Spleen (tissue), 13 donors: ENCODE measurements at places on chromosomes 5 and 9. TPM values are rescaled to one million over a fixed set of nuclear protein-coding genes. Genes with fewer than 3 reads are reported as not detected.
A peak's percentile ranks its signal among the peaks of the same experiment; 100 is the strongest.

DNA sequence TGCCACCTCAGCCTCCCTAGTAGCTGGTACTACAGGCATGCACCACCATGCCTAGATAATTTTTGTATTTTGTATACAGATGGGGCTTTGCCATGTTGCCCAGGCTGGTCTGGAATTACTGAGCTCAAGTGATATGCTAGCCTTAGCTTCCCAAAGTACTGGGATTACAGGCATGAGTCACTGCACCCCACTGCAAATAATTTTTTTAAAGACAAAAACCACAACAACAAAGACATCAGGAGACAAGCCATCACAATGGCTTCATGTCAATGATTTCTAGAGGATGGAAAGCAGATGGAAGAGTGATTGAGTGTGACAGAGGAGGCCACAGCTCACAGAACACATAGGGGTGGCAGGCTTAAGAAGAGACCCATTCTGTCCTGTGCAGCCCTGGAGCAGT, 97.9 kb upstream of the PCSK1 start:
- H3K27ac ChIP-seq, result no peak overlapping the region
- no peaks in the 10 kb centered on the region for H3K4me1 ChIP-seq
- H3K27me3 ChIP-seq, result no peaks in the 10 kb centered on the region
- H3K4me3 ChIP-seq, result no peak overlapping the region
- DNase-seq, result no peak

GRCh38 chr5:55222092-55222984, 4.8 kb downstream of the MCIDAS start:
- H3K27ac ChIP-seq, result no peak overlapping the region
- no peaks in the 10 kb centered on the region for H3K36me3 ChIP-seq
- peaks cover 33% of the 10 kb centered on the region for H3K27me3 ChIP-seq
- H3K4me1 ChIP-seq, result peaks cover 17% of the 10 kb centered on the region

DNA sequence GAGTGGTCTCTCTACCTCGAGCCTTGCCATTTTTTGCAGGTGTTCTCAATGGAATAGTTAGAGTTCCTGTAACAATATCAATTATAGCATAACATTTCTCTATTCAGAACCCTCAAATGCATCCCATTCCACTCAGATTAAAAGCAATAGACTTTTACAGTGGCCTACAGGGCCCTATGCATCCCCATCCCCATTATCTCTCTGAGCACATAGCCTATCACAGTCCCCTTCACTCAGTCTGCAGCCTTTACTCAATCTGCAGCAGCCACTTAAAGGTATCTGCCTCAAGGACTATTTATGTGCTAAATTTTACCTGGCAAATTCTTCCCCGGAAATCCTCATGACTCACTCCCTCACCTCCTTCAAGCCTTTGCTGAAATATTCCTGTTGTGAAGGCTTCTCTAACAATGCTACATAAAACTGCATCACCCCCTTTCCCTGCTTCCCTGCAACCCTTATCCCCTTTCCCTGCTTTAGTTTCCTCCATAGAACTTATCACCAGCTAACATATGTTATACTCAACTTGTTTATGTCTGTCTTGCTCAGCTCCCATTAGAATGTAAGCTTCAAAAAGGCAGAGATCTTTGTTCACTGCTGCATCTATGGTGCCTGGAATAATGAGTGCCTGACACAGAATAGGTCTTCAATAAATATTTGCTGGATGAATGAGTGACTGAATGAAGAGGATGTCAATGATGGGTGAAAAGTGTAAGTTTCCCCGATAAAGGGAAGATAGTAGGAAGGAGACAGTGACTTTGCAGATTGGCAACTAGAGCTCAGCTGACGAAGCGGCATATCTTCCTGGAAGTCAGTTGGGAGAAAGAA, 54.1 kb upstream of the ZNF366 start:
- no peak overlapping the region for H3K27ac ChIP-seq
- DNase-seq, result no peak
- H3K36me3 ChIP-seq, result no peaks in the 10 kb centered on the region
- no peak overlapping the region for H3K4me3 ChIP-seq

- H3K36me3 ChIP-seq, result no peaks in the 10 kb centered on the region
- no peak overlapping the region for H3K27ac ChIP-seq
- no peak overlapping the region for H3K4me3 ChIP-seq
- DNase-seq, result peak; percentile 68
- no peaks in the 10 kb centered on the region for H3K27me3 ChIP-seq
Observed at GRCh38 chr5:156680831-156681230, 169.3 kb upstream of the PPP1R2B start.

DNA sequence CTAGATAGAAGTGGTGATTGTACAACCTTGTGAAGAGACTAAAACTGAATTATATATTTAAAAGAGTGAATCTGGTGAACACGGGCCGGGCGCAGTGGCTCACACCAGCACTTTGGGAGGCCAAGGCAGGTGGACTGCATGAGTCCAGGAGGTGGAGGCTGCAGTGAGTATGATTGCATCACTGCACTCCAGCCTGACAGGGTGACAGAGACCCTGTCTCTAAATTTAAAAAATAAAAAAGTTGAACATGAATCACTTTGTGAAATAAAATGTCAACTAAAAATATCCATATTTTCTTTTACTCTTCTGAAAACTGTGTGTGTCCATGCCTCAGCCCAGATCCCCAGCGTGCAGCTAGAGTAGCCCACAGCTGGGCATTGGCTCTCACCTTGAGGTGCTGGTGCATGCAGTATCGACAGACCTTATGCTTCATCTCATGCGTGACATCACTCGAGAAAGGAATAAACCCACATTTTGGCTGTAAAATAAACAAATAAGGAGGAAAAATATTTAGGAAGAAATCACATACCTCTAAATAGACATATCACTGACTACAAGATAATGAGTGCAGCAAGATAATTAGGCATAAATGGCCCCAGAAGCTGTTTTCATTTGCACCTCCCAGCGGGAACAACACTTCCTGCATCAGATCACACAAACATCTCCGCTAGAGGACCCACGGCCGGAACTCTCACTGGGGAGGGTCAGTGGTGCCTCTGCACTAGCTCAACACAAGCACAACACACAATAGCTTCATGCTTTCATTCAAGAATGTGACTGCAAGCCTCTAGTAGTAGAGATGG, 22.1 kb downstream of the IPPK start:
- no peak overlapping the region for H3K4me3 ChIP-seq
- no peaks in the 10 kb centered on the region for H3K27me3 ChIP-seq

DNA sequence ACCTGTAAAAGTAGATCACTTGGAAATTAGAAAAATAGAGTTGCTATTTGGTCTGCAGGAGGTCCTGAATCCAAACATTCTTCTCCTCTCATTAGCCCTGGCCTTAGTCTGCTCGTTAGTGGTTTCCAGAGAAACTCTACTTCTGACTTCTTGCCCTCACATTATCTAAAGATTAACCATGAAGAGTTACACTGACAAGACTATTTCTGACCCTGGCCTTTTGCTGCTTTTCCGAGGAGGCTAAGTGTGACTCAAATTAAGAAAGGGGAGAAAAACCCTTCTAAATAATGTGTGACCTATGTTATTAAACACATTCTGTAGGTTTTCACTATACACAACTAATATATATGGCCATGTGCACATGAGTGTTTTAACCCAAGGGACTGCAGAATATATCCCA, 302.4 kb downstream of the RAB3C start:
- no peaks in the 10 kb centered on the region for H3K36me3 ChIP-seq
- DNase-seq, result no peak
- H3K27ac ChIP-seq, result no peak overlapping the region
- no peak overlapping the region for H3K4me3 ChIP-seq

DNA sequence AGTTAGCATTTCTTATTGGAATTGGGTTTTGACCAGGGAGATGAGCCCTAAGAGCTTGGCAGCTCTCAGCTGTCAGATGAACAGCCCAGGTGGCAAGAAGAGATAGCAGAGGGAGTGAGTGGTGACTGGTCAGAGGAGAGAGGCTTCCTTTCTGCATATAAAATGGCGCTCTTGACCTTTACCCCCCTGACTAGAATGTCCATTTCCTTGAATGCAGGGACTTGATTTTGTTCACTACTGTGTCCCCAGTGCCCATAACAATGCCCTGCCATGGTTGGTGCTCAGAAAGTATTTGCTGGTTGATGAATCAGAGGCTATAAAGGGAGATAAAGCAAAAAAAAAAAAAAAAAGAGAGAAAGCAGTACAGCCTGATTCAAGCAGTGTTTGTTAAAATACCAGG, 7.2 kb downstream of the CHMP5 start:
- no peak for DNase-seq
- no peak overlapping the region for H3K4me3 ChIP-seq
- peaks cover 21% of the 10 kb centered on the region for H3K4me1 ChIP-seq
- no peaks in the 10 kb centered on the region for H3K27me3 ChIP-seq
- H3K27ac ChIP-seq, result no peak overlapping the region

GRCh38 chr5:75951716-75952115, 131.5 kb upstream of the SV2C start:
- no peak overlapping the region for H3K27ac ChIP-seq
- H3K36me3 ChIP-seq, result no peaks in the 10 kb centered on the region
- H3K4me1 ChIP-seq, result no peaks in the 10 kb centered on the region
- no peak for DNase-seq
- no peaks in the 10 kb centered on the region for H3K27me3 ChIP-seq

DNA sequence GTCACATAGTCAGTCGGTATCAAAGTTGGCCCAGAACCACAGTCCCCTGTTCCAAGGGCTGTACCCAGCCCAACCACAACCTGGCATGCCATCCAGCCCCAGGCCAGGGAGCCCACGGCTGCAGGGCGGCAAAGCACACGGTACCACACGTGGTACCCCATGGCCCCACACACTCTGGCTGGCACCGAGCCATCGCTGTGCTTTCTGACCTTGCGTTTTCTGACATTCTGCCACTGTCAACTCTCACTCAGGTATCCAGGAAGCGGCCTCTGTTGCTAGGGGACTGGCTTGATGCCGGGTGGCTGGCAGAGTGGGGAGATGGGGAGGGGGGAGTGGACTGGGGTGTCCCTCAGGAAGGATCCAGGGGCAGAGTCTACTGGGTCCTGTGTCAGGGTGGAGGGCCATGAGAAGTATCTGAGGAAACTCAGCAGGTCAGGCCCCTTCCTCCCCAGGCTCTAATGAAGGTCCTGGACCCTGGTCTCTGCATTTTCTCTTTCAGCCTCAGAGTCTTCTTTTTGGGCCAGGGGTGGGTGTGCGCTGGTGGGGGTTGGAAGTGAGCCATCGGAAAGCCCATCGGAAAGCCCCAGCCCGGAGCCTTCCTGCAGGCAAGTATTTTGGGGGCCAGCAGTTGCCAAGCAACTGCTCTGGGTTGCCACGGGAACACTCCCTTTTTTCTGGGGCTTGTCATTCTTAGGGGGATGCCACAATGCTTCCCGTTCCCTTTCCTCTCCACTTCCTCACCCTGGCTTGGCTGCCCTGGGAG, 21.0 kb upstream of the RALGDS start:
- H3K4me3 ChIP-seq, result no peak overlapping the region
- H3K27me3 ChIP-seq, result no peaks in the 10 kb centered on the region
- H3K27ac ChIP-seq, result peak overlapping the region; percentile 22
- peaks cover 72% of the 10 kb centered on the region for H3K4me1 ChIP-seq
- H3K36me3 ChIP-seq, result no peaks in the 10 kb centered on the region
- DNase-seq, result peak; percentile 89

GRCh38 chr9:33817327-33818166, 587 bp downstream of the UBE2R2 start:
- H3K4me3 ChIP-seq, result peak overlapping the region; percentile 86
- H3K27me3 ChIP-seq, result no peaks in the 10 kb centered on the region
- peak; percentile 90 for DNase-seq
- no peaks in the 10 kb centered on the region for H3K36me3 ChIP-seq
- peaks cover 40% of the 10 kb centered on the region for H3K4me1 ChIP-seq

DNA sequence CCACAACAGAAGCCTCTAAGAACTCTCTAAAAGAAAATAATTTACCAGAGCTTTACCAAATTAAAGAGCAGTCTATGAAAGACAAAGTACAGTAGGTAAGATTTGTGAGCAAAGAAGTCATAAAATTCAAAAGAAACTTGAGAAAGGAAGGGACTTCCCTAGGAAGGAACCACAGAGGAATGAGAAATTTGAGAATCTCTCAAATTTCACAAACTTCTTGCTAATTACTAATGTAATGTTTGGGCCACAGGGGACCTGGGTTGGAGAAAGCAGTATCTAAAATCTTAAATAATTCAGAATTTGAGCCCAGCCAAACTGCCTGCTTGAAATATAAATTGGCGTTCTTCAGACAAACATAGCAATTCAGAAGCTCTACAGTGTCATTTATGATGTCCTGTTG, 225.0 kb upstream of the PRR16 start:
- H3K36me3 ChIP-seq, result no peaks in the 10 kb centered on the region
- no peak overlapping the region for H3K27ac ChIP-seq
- no peaks in the 10 kb centered on the region for H3K27me3 ChIP-seq
- H3K4me3 ChIP-seq, result no peak overlapping the region
- H3K4me1 ChIP-seq, result no peaks in the 10 kb centered on the region

DNA sequence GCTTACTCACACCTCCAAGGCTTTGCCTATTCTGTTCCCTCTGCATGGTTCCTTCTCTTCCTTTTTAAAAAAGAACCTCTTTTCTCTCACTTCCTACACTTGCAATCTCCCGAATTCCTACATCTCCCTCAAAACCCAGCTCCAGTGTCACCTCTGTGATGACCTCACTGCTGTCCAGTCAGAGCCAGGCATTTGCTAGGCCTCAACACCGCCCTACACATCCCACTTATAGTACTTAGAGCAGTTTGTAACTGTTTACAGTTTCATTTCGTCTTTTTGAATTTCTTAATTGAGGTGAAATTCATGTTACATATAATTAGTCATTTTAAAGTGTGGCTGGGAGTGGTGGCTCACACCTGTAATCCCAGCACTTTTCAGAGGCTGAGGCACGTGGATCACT, 30.8 kb downstream of the CD14 start:
- no peaks in the 10 kb centered on the region for H3K4me1 ChIP-seq
- H3K36me3 ChIP-seq, result no peaks in the 10 kb centered on the region
- H3K27me3 ChIP-seq, result no peaks in the 10 kb centered on the region
- H3K4me3 ChIP-seq, result no peak overlapping the region
- H3K27ac ChIP-seq, result peak overlapping the region; percentile 92

DNA sequence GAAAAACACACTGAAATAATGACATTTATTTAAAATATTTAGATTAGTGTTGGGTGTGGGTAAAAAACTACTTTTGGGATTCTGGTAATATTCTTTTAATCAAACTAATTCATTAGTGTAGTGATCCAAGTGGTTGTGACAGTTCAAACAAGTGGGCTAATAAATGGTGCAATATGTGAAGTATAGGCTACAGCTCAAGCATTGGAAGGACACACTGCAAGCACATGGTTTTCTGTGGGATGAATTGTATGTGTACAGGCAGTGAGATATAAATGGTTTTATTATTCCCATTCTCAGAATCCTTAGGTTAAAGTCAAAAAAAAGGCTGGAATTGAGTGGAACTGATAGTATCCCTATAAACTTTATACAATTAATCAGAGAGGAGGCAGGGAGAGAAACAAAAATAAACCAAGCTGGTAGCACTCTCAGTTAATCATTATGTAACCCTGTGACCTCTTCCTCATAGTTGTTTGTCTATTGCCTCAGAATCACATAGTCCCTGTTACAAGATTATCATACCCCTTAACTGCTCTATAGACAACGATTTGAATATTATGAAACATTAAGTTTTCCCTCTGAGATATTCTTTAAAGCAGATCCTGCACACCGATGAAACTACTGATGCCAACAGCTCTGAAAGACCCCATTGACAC, 1755.4 kb upstream of the ACO1 start:
- no peak for DNase-seq
- no peak overlapping the region for H3K27ac ChIP-seq
- H3K36me3 ChIP-seq, result no peaks in the 10 kb centered on the region
- H3K4me1 ChIP-seq, result no peaks in the 10 kb centered on the region
- no peak overlapping the region for H3K4me3 ChIP-seq
- H3K27me3 ChIP-seq, result no peaks in the 10 kb centered on the region

SET gene
- total RNA-seq, result 235 TPM

INSL4 gene
- not detected for total RNA-seq

RABL6 gene
- total RNA-seq, result 68.2 TPM

MAP3K1 gene
- 57.3 TPM for total RNA-seq

TAS2R1 gene
- total RNA-seq, result not detected

MEIKIN gene
- total RNA-seq, result not detected

NUTM2F gene
- not detected for total RNA-seq
